NCI-H2081 (cell line): ENCODE measurements at places on chromosomes 11 and 22.

DNA sequence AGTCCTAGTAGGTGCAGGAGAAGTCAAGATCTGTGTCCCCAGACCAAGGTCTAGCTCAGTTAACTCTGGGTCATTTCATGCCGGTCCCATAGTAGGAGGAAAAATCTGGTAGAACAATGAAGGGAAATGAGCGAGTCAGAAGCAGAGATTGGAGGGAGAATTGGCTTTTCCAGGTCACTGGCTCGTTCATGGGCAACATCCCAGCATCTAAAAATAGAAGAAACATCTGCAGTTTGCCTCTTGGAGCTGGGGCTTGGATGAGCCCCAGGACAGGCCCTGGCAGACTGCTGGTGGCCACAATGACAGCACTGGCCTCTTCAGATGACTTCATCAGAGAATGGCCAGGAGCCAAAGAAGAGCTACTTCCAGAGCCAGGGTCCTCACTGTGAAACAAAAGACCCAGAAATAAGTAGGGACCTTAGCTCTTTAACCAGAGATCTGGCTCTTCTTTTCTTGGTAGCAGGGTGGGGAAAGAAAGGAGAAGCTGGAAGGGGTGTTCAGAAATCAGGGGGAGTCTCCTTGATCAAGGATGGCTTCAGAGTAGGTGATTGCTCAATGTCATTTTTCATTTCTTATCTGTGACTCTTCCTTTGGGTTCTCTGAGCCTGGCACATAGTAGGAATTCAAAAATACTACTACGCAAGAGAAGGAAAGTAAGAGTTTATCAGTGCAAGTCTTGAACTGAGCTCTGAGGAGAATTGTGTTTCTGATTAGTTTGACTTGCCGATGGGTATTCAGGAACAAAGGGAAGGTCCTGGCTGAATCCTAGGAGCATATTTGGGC, 102.6 kb downstream of the TMPRSS5 start:
- no peak for DNase-seq

DNA sequence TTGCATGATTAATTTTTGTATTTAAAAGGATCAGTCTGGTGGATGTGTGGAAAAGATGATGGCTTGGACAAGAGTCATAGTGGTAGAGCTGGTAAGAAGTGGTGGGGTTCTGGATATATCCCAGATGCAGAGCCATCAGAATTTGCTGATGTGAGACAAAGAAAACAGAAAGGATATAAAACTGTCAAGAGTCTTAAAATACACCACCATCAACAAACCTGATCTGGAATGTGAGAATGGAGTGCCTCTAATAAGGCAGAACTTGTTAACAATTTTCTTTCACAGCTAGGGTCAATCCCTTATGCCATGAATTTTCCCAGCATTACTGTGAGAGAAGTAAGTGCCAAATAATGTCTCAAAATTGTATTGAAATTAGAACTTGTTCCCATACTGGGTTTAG, 215.4 kb downstream of the METTL15 start:
- DNase-seq = no peak

DNA sequence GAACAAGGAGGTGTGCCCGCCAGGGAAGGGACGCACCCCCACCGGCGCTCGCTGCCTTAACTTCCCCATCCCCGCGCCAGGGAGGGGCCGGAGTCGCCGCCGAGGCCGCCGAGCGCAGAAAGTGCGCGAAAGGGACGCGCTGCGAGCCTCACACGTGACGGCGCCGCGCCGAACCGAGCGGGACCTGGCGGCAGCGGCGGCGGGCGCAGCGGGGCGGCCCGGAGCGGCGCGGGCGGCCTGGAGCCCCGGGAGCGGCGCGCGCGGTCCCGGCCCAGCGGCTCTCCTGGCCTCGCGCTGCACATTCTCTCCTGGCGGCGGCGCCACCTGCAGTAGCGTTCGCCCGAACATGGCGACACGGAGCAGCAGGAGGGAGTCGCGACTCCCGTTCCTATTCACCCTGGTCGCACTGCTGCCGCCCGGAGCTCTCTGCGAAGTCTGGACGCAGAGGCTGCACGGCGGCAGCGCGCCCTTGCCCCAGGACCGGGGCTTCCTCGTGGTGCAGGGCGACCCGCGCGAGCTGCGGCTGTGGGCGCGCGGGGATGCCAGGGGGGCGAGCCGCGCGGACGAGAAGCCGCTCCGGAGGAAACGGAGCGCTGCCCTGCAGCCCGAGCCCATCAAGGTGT, at the start of gene SORL1:
Gene SORL1 (plus strand): TSS at position 329 of the 623 bp plus-strand sequence. CDS start 18 bp downstream, at position 347.
- DNase-seq = peak; percentile 79

DNA sequence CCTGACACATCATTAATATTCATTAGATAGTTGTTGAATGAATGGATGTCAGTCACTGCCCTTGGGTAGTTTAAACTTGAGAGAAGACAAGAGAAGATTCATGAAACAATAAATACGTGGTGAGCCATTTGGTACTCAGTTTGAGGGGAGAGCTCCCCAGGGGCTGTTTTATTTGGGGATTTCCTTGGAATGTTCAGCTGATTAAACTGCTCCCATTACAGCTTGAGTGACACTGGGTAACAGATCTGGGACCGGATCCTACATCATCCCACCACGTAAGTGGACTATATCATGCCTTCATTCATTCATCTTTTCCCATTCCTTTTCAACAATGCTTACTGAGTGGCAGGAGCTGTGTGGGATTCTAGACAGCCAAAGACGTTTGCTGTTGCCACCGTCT, 162.0 kb downstream of the FAT3 start:
- no peak for DNase-seq

DNA sequence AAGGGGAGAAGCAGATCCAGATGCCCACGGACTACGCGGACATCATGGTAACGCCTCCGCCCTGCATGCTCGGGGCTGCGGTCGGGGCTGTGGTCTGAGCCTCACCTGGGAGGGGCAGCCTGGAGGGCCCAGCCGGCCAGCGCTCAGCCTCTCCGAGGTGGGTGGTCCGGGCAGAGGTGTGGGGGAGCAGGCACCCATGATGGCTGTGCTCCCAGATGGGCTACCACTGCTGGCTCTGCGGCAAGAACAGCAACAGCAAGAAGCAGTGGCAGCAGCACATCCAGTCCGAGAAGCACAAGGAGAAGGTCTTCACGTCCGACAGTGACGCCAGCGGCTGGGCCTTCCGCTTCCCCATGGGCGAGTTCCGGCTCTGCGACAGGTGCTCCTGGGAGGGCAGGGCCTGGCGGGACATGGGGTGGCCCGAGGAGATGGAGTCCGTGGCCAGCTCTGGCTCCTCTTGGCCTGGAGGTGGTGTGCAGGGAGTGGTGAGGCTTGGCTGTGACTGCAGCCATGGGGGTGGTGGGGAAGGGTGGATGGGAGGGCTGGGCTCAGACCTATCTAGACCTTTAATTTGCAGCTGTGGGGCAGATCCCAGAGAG, 25.2 kb upstream of the TEF start:
- no peak for DNase-seq

GRCh38 chr22:27857443-27857842, 55.9 kb upstream of the MN1 start:
- DNase-seq = no peak

GRCh38 chr11:124535552-124536232, 7.8 kb downstream of the OR8B12 start:
- DNase-seq = no peak

GRCh38 chr11:21403069-21403468, 733.7 kb downstream of the NELL1 start:
- no peak for DNase-seq

DNA sequence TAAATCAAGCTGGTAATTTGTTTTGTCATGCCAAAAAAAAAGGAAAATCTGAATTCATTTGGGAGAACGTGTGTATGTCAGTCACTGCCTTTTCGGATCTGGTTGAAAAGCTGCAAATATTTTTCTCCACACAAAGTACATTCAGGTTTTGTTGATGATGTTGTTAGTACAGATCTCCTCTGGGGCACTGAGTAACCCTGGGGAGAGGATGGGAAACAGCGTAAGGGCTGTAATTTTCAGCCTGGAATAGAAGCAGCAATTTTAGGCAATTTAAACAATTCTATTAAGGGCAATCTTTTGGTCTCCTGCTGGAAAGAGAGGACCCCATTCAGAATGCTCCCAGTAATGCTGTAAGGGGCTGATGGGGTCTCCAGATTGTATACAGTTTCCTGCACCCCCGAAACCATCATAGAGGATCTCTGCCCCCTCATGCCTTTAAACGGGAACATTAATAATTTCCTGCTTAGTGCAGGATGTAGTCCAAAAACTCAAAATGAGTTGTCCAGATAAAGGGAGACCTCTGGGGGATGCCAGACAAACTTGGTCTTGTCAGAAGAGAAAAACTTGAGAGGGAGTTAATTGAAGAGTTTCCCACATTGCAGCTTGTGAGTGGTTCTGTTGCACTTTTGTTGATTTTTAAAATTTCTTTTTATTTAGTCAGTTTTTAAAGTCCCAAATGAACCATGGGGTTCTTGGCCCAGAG, 132.3 kb downstream of the COMMD9 start:
- DNase-seq = peak; percentile 29

GRCh38 chr11:122883646-122883979, 1.1 kb downstream of the JHY start:
- DNase-seq = no peak

DNA sequence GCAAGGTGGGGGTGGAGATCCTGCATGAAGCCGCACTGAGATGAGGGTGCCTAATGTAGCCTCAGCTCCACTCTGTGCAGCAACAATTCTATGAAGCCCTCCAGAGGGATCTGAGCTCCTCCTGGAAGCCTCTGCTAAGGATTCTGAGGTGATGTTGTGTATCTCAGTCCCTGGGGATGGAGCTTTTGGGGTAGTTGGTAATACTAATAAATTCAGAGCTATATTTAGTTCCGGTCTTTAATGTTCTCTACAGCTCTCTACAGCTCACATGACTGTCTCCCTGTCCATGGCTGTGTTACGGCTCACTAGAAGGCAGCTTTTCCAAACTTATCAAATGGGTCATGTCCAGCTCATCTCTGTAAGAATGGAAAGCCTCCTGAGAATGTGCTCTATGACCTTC, 93.4 kb downstream of the ISX start:
- DNase-seq = no peak

- DNase-seq = no peak
Measured at GRCh38 chr11:487571-488021, 19.4 kb downstream of the RNH1 start.

- no peak for DNase-seq
Measured at GRCh38 chr11:22405377-22405776, 67.2 kb downstream of the SLC17A6 start.

DNA sequence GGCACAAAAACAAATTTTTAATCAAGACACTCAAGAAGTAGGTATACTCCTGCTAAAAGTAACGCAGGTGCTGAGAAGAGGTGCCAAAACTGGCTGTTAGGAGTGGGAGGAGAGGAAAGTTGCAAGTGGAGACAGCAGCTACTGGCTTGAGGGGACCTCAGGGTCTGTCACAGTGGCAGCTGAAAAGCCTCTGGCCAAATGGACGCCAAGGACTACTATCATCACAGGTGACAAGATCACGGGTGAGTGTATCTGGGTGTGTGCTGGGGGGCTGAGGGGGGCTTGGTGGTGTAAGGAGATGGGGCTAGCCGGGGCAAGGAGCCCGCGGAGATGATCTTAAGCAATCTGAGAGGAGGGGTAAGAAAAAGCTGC, 687 bp downstream of the ZNF202 start:
- DNase-seq = no peak

GRCh38 chr11:68528630-68529029, 68.1 kb downstream of the PPP6R3 start:
- DNase-seq = no peak

GRCh38 chr11:122365610-122366360, 249.8 kb upstream of the BLID start:
- no peak for DNase-seq

- DNase-seq = no peak
Measured at GRCh38 chr11:122723576-122723975, 68.1 kb downstream of the UBASH3B start.

DNA sequence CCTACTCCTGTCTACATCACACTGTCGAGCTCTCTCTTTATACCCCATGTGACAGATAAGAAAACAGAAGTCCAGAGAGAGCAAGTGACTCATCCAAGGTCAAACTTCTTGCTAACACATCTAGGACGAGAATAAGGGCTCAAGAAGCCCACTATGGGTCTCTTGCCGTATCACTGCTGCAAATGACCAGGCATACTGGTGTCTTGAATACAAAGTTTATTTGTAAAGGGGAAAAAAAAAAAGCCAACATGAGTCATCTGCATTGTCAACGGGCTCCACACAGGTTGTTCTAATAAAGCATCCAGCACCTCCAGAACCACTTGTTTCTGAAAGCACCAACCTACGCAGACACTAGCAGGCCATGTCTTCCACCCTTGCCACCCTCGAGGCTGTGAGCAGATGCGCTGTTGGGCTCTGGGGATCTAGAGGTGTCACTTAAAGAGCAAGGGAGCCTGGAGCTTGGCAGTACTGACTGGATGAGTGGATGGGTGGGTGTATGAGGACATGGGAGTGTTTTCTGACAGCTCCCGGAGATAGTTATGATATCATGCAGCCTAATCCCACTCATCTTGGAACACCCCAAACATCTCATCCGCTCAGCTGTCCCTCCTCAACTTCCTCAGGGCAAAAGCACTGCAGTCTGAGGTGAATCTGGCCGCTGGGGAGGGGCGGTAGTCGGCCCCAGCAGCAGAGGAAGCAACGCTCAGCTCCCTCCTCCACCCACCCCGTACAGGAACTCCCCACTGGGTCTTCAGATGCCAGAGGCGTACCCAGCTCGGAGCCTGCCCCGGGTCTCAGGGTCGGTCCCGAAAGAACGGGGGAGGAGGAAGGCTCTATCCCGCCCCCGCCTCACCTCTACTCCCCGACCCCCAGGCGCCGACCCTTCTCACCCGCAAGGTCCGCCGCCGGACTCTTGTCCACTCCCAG, 1.0 kb downstream of the SMCO4 start:
- peak; percentile 71 for DNase-seq

- peak; percentile 41 for DNase-seq
Measured at GRCh38 chr11:118437208-118438125, 1.2 kb downstream of the KMT2A start.

GRCh38 chr11:58292017-58292416, 24.0 kb upstream of the OR10W1 start:
- no peak for DNase-seq

GRCh38 chr22:21624120-21624879, 5.5 kb downstream of the YDJC start:
- DNase-seq = no peak

GRCh38 chr11:86889001-86889341, 66.2 kb downstream of the FZD4 start:
- DNase-seq = no peak
